ENCODE measurements at places on chromosomes 11 and 22.

GRCh38 chr11:101516546-101516945, 67.3 kb downstream of the TRPC6 start:
- no peak for DNase-seq

DNA sequence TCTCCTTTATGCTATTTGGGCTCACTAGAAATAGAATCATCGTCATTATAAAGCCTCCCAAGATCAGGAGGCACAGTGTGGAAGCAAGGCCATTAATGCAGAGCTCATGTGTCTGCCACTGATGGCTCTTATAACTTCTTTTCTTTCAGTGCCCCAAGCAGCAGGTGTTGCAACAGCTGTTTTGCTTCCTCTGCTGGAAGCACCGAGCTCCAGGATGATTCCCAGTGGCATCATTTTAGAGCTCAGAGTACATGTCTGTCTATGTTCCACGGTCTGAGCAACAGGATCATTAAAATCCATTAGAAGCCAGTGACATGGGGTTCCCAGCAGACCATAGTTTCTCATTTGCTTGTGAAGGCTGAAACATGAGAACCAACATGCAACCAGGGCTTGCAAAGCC, 803.0 kb upstream of the FAT3 start:
- peak; percentile 16 for DNase-seq

- DNase-seq, result no peak
Measured at GRCh38 chr11:125381499-125382044, 114.5 kb downstream of the FEZ1 start.

- no peak for DNase-seq
Measured at GRCh38 chr11:73991471-73992006, 8.9 kb upstream of the UCP2 start.

DNA sequence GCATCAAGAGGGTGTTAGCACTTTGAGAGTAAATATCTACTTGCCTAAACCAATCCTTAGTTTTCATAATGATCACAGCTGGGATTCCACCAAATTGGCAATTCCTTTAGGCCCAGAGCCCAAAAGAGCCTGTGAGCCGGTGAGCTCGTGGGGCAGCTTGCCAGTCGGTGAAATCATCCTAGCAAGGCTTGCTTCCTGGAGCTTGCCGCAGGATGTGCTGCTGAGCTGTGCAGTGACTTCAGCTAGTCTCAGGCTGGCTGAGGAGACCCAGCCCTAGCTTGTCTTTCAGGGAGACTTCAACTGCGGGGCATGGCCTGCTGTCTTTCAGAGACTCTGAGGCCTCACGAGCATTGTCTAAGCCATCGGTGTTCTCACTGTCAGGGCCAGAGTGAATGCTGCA, 73.6 kb upstream of the SUSD2 start:
- no peak for DNase-seq

GRCh38 chr11:2138431-2139122, 612 bp downstream of the IGF2 start:
- no peak for DNase-seq

- DNase-seq, result peak; percentile 58
Measured at GRCh38 chr22:29635734-29636357, 32.4 kb downstream of the NF2 start.
